ENCODE measurements at places on chromosomes 4 and X. TPM values are rescaled to one million over a fixed set of nuclear protein-coding genes. Genes with fewer than 3 reads are reported as not detected.

- DNase-seq = no peak
Measured at GRCh38 chr4:52838729-52839586, 23.2 kb upstream of the RASL11B start.

GRCh38 chr4:152206185-152206584, 329.7 kb downstream of the FBXW7 start:
- no peak for DNase-seq

RPS6KA6 gene
- 0.54 TPM for total RNA-seq

DNA sequence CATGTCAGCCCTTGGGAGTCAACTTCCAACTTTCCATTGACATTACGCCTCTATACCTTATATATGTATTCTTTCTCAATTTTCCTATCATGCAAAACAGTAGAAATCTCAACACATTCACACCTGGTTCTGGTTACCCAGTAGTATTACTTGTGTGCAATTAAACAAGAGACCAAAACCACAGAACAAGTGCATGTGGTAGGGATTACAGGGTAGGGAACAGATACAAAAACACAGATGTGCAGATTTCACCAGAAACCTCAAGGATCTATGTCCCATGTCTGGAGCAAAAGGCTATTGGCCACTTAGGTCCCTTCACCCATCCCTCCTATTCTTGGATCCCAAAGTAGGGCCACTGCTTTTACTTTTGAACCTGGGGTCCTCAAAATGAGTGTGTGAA, 143.6 kb upstream of the ZCCHC13 start:
- DNase-seq = no peak

- DNase-seq = no peak
Measured at GRCh38 chr4:34158878-34159277, 2085.4 kb downstream of the ARAP2 start.

- DNase-seq = no peak
Measured at GRCh38 chr4:151473521-151474097, 64.6 kb downstream of the FHIP1A start.

GRCh38 chrX:133364865-133365264, 50.4 kb downstream of the GPC4 start:
- DNase-seq = no peak

Data from hematopoietic multipotent progenitor cell (in vitro differentiated cells).